Omental fat pad (tissue), 4 donors: ENCODE measurements at places on chromosomes 5 and 9.

DNA sequence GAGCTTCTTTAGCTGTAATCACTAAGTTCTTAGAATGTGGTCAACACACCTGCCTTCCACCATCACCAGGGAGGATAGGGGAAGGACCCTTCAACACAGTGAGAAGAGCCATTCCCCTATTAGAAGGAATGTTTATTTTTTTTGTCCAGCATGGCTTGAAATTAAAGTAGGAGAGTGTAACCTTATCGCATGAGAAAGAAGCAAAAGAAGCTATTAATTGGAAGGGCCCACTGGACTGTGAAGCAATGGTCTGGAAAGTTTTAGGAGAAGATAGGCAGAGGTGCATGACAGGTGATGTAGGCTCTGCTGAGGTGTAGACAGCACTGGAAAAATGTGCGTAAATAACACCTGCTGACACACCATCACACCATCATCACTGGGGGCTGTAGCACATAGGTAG is 1526.0 kb downstream of the MAT2B start:
- DNase-seq: no peak

- no peak for DNase-seq
Observed at GRCh38 chr5:179343719-179344430, 1.4 kb downstream of the ADAMTS2 start.

- DNase-seq: no peak
Observed at GRCh38 chr5:87138091-87138805, 129.4 kb upstream of the RASA1 start.

DNA sequence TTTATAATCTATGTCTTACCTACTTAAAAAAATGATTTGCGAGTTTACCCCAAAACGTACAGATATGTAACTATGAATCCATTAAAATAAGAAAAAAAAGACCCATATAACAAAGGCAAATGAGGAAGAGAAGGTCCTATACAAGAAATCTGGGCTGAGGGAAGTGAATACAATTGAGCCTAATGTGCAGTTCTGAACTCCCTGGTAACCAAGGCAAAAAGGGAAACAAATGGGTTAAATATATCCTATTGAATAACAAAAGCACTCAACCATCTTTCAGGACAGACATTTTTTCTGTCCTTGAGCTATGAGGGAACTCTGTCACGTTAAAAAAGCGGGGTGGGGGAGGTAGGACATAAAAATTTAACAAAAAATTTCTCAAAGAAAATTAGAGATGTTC is 78.6 kb downstream of the PTPN3 start:
- DNase-seq: no peak

DNA sequence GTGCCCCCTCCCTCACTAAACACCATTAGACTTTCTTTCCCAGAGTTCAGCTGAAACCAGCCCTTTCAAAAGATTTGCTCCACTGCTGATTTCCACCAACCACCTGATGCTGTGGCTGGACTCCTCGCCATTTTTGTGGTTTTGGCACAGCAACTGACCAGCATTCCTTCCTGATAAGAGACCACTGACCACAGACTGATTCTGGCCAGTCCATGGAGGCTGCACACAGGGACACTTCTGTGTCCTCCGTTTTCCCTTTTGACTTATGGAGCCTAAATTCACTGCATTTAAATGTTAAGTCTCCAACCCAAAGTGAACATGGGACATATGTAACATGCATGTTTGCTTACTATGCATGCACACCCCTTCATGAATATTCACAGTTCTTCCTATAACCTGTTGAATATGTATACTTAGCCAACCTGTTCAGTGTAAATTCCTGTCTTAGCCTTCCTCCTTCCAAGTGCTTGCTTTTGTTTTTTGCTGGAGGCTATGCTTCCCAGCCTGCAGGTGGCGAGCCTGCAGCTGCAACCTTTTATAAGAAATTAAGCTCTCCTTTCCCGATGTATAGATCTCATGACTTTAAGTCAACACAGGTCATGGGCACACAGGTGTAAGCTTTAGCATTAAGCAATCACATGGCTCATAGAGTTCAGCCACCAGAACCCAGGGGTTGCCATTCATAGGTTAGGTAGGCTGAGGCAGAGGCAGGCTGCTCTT is 78.7 kb downstream of the ACTL7B start:
- DNase-seq: no peak

GRCh38 chr9:22238809-22239684 is 207.6 kb upstream of the DMRTA1 start:
- DNase-seq: no peak

DNA sequence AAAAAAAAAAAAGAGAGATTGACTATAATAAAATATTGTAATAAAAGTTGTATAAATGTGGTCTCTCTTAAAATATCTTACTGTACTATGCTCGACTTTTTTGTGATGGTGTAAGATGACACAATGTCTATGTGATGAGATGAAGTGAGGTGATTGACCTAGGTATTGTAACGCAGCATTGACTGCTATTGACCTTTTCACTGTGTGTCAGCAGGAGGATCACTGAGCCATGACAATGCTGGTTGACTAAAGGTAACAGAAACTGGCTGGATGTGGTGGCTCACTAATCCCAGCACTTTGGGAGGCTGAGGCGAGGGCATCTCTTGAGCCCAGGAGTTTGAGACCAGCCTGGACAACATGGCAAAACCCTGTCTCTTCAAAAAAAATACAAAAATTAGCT is 78.6 kb upstream of the MYO10 start:
- DNase-seq: no peak

- DNase-seq: no peak
Observed at GRCh38 chr5:139075066-139076050, 122.8 kb downstream of the SIL1 start.

DNA sequence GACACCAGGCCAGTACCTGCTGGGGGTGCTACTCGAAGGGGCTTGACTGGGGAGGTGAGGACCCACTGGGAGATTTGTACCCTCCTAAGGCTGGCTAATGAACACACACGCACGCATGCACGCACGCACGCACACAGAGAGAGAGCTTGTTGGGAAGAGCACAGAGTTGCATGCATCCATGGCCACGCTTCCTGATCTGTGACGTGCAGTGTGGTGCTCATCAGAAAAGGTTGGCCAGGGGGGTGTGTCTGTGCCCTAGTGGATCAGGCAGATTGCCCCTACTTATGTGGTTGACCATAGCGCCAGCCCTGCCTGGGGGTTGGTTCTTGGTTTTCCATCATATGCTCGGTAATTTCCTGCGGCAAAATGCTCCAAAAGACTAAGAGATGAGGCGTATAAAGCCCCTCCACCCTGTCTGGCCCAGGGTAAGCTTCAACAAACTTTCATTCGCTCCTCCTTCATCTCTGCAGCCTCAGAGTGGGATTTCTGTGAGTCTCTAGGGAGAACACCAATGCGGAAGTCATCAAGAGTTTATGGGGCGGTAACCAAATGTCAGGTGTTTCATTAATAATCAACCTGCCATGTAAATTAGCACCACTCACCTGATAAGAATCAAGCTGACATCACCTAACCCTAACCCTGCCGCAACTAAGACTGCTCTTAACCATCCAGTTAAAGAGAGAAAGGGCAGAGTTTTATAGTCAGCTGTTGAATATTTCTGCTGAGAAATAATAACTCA is 8.0 kb upstream of the GFI1B start:
- DNase-seq: no peak

- DNase-seq: no peak
Observed at GRCh38 chr5:77871946-77872345, 95.8 kb upstream of the TBCA start.

- DNase-seq: no peak
Observed at GRCh38 chr5:177984584-177985206, 11.3 kb downstream of the PROP1 start.
